ENCODE measurements at places on chromosomes 16 and 17.

- no peak for DNase-seq
Measured at GRCh38 chr17:18038149-18038850, 668 bp downstream of the ATPAF2 start.

DNA sequence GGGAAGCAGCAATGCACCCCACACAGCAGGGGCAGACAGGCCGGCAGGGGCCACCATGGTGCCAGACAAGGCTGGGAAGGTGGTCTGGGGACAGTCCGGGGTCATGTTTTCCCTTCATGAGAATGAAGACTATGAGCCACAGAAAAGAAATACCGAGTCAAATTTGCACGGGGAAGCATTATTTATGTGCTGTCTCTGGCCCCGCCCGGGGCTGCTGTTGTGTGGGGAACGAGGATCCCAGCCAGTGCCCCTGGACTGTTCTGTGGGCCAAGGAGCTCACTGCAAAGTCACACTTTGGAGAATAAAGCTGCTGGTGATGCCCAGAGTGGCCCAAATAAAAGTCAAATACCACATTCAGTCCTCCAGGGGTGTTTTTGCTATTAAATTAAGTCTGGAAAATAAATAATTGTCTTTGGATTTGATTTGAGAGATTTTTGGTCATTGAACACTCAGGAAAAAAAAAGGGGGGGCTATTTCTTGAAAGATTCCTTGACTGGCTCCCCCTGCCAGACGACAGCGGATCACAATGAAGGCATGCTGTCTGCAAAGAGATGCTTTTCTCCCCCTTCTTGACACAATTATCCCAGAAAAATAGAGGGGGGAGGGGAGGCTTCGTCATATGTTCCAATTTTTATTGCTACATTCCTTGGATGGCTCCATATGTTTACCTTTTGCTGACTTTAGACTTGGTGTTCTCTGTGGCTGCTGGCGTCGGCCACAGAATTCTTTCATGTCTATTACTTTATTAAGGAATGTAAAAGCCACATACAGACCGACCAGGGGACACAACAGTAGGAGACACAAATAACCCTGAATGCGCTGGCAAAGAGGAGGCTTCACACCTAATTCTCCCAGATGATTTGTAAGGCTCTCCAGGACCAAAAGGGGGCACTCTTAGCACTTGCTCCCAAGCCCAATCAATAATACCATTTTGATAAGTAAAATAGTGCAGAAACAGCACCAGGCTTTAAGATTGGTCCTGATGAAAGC, 27.1 kb upstream of the ANKFN1 start:
- DNase-seq: no peak

DNA sequence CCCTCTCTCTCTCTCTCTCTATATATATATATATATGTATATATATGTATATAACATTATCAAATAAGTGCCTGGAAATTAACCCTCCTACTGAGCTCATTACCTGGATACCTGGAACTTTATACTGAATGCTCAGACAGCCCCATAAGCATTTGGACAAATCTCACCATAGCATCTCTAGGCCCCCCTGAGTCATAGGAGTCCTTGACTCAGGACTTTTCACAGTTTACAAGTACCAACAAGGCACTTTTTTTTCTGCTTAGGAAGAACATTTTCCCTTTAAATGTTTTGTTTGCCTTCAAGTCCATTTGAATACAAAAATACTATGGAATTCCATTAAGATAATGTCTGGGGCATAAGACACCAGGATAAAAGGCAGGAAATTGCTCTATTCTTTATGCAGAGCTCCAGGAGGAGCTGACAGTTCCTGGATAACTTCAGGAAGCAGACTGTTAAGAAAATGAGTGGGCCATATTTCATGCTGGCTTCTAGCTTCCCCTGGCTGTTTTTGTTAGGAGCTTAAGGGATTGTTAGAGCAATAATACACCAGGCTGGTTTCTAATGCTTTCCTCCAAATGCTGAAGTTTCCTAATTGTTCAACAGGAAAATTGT, 171.7 kb upstream of the ASIC2 start:
- DNase-seq: no peak

- DNase-seq: no peak
Measured at GRCh38 chr16:89137666-89138512, 33.7 kb upstream of the CDH15 start.

- DNase-seq: peak; percentile 70
Measured at GRCh38 chr17:78879635-78880186, 23.3 kb downstream of the CEP295NL start.

DNA sequence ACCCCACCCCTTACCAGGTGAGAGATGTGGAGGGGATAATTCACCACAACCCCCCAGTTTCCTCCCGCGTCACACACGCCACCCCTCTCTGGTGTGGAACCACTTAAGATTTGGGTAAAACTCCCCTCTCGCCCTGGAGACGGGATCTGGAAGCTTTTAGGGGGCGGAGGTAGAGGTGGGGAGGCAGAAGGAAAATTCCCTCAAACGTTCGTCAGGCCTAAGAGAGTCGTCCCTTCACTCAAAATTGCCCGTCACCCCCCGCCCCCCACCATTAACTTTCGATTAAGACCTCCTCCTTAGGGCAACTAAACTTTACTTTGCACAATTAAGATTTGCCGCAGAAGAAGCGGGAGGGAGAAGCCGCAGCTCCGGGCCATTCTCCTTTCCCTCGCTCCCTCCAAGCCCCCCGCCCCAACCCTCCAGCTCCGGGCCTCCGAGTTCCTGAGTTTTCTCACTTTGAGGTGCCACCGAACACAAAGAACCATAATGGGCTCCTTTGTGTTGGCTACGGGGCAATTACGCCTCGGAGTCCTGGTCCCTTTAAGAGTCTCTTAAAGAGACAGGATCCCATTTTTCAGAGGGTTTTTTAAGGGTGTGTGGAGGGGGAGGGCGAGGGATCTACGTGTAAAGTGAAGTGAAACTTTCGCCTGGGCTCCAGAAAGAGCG, 985 bp upstream of the FZD2 start:
- DNase-seq: no peak

DNA sequence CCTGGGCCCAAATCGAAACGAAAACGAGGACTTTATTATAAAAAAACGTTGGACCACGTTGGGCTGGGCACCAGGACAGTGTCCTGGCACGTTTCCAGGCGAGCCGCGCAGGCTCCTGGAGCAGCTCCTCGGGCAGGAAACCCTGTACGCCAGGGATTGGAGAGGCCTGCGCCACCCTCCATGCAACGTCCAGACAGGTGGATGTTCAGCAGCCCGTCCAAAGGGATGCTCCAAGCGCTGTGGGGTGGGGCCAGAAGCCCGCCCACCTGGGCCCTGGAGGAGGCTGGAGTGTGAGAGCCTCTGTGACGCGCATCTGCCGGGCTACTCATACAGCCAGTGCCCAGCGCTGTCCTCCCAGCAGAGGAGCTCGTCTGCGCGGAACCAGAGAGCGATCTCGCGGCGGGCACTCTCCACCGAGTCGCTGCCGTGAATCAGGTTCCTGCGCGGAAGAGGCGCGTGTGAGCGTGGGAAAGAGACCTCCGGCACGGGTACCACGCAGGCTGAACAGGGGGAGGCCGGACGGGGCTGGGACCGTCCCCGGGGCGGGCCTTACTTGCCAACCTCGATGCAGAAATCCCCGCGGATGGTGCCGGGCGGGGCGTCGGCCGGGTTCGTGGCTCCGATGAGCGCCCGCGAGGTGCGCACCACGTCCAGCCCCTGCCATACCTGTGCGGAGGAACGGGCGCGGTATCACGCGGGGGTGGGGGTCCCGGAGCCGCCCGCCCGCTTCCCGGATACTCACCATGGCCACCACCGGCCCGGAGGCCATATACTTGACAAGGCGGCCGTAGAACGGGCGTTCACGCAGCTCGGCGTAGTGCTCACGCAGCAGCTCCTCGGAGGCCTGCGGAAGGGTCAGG, 785 bp downstream of the NME3 start:
- DNase-seq: peak; percentile 80

DNA sequence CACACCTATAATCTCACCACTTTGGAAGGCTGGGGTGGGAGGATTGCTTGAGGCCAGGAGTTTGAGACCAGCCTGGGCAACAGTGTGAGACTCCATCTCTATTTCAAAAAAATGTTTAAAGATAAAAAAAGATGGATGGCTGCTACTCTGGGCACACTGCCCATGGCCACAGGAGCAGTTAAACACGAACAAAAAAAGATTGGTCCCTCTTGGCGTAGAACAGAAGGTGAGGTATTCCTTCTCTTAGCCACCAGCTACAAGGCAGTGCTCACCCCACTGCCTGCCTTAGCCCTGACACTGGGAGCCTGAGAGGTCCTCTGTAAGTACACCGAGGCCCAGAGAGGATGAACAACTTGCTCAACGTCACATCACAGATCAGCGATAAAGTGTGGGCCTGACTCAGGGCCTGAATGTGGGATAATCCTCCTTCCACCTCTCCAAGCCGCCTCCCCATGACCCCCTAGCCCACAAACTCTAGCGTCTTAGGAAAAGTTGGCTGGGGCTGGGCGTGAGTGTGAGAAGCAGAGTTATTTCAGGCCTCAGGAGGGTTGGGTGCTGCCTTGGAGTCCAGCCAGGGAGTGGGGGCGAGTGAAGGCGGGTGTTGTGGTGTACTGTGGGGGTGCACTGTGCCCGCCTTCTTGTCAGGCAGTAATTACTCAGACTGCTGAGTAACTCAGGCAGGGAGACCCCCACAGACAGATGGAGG, 2.3 kb upstream of the DPH1 start:
- DNase-seq: no peak

DNA sequence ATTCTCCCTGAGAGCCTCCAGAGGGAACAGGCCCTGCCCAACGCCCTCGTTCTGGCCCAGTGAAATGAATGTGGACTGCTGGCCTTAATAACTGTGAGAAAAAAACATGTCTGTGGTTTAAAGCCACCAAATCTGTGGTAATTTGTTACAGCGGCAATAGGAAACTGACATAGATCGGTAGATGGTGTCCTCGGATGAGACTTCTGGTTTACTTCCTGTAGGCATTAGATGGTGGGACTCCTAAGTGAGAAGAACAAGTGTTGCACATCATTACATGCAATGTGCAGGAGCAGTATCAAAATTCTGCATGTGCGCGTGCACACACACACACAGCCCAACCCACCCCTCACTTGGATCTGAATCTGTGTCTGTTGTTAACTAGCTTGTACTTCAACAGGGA, 42.0 kb downstream of the CDK5R1 start:
- no peak for DNase-seq

GRCh38 chr16:55376045-55376444, 52.0 kb downstream of the IRX6 start:
- DNase-seq: no peak

DNA sequence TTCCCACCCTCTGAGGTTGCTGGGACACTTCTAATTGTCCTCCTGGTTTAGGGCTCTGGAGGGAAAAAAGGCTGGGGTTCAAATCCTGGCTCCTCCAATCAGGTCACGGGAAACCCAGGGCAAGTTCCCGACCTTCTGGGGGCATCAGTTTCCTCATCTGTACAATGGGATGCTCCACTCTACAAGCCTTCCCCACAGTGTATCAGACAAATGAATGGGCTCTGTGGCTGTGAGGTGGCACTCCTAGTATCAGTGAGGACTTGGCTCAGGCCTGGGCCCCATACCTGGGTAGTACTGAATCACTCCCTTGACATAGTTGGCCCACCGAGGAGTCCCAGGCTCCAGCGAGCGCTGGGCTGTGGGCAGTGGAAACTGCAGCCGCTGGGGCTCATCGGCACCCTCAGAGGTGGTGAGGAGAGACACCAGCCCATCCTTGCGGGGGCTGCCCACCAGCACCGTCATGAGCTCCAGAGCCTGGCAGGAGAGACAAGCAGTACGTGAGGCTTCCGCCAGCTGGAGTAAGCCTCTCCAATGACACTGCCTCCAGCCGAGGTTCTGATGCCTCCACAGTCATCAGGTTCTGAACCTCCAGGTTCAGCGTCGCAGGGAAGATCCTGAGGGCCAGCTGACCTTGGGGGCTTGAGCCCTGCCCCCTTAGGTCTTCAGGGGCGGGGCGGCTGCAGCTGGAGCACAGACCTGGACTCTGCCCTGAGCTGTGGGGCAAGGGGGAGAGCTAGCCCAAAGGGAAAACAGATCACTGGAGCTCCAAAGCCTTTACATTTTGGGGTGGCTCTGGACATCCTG, 1.2 kb downstream of the GALK1 start:
- DNase-seq: no peak

DNA sequence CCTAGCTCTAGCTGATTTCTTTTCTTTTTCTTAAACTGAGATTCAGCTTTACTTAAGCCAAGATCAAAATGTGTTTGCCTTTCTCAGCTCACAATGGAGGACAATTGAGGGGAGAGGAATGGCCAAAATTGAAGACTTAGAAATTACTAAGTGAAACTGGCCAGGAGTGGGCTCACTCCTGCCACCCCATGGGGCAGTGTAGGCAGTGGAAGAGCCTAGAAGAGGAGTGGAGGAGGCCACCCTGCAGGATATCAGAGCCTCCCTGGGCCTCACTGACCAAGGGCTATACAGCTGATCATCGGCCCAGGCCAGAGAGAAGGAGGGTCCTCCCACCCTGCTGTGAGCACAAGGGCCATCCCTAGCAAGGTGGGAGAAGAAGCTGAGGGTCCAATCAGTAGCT, 119.8 kb downstream of the CCT6B start:
- DNase-seq: no peak

DNA sequence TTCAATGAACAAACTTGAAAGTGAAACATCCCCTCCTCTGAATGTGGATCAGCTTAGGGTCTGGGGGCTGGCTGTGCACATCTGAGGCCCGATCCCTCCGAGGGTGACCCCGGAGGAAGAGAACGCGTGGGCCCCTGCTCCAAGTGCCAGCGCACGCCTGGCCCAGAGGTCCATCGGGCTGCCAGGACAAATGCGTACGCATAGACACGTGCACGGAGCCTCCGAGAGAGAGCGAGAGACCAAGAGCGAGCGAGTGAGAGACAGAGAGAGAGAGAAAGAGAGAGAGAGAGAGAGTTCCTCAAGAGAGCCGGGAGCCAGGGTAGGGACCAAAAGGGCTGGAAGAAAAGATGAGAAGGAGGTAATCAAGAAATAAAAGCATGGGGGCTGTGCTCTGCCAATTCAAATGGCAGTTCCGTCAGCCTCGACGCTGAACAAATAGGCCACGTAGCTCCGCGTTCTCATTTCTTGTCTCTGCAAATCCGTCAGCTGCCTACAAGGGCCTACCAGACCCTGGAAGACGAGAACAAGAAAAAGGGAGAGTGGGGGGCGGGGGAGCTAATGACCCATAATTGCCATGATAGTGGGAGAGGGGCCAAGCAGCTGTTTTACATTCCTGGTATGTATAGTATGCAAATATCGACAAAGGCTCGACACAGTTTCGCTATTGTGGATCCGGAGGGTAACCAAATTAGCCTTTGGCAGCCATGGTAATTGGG, 435.3 kb upstream of the ZFHX3 start:
- no peak for DNase-seq
